ENCODE measurements at places on chromosomes 4 and X. TPM values are rescaled to one million over a fixed set of nuclear protein-coding genes. Genes with fewer than 3 reads are reported as not detected.

RNF212 gene
- 5.3 TPM for total RNA-seq

GPR82 gene
- total RNA-seq, result 0.98 TPM

TIGD2 gene
- 9.1 TPM for total RNA-seq

RHOH gene
- 14.1 TPM for total RNA-seq

AFP gene
- total RNA-seq, result not detected

YY2 gene
- 2.3 TPM for total RNA-seq

DMRTC1B gene
- 2.0 TPM for total RNA-seq

IL2 gene
- not detected for total RNA-seq

KCNE5 gene
- 0.44 TPM for total RNA-seq

GLRA3 gene
- total RNA-seq, result not detected

COX7B2 gene
- not detected for total RNA-seq

WDFY3 gene
- 151 TPM for total RNA-seq

Data from kidney (tissue), 22 donors.